ENCODE measurements at places on chromosomes 1 and 21.

DNA sequence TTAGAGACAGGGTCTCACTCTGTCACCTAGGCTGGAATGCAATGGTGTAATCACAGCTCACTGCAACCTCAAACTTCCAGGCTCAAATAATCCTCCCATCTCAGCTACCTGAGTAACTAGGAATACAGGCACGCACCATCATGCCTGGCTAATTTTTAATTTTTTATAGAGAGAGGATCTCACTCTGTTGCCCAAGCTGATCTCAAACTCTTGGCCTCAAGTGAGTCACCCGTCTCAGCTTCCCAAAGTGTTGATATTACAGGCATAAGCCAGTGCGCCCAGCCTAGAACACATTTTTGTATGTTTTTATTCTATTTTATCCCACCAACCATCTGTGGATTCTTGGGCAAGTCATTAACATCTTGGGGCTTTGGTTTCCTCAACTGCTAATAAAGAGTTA, 100.5 kb downstream of the AK5 start:
- no peak for DNase-seq

- DNase-seq: no peak
Observed at GRCh38 chr21:15772654-15773053, 42.9 kb downstream of the USP25 start.

- DNase-seq: no peak
Observed at GRCh38 chr1:33814166-33814565, 49.7 kb upstream of the HMGB4 start.

DNA sequence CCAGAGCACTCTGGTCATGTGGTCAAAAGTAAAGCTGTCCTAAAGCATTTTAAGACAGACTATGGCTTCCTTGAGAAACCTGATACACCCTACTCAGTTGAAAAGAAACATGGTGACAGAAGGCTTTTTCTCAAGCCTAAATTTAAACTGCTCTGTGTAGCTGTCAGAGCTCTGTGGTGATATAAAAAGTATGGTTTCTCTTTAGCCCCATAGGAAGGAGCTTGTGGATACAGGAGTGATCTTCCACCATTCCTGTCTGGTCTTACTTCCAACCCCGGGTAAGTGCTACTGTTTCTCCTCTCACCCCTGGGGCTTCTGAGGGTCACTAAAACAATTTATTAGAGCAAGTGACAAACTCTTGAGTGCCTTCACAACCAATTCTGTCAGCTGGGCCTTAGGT, 8.5 kb downstream of the TP53BP2 start:
- DNase-seq: no peak

- DNase-seq: no peak
Observed at GRCh38 chr21:45629046-45629981, 14.2 kb upstream of the PCBP3 start.

- no peak for DNase-seq
Observed at GRCh38 chr1:99627615-99628014, 18.3 kb upstream of the PALMD start.

- no peak for DNase-seq
Observed at GRCh38 chr1:38392861-38393260, 346.3 kb upstream of the POU3F1 start.

GRCh38 chr1:36506276-36506920, 23.7 kb upstream of the CSF3R start:
- no peak for DNase-seq

DNA sequence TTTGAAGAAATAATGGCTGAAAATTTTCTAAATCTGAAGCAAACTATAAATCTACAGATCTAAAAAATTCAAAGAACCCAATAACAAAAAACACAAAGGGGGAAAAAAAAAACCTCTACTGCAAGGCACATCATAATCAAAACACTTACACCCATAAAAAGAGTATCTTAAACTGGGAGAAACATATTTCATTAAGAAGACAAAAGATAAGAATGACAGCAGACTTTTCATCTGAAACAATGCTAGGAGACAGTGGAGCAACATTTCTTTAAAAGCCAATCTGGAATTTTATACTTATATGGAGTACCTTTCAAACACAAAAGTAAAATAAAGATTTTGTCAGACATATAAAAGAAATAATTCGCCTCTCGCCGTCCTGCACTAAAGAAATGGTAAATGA, 49.1 kb downstream of the COP1 start:
- no peak for DNase-seq

- no peak for DNase-seq
Observed at GRCh38 chr1:61132176-61132638, 49.8 kb downstream of the NFIA start.

GRCh38 chr1:225425201-225425786, 2.5 kb downstream of the LBR start:
- no peak for DNase-seq

- DNase-seq: no peak
Observed at GRCh38 chr1:28783363-28783762, 28.6 kb upstream of the OPRD1 start.

GRCh38 chr1:184456189-184456588, 69.4 kb downstream of the C1orf21 start:
- no peak for DNase-seq

GRCh38 chr1:112713466-112714312, 1.4 kb downstream of the PPM1J start:
- no peak for DNase-seq

- DNase-seq: no peak
Observed at GRCh38 chr1:153324912-153325311, 12.2 kb upstream of the PGLYRP3 start.

- DNase-seq: no peak
Observed at GRCh38 chr1:175209493-175209921, 16.9 kb upstream of the KIAA0040 start.

GRCh38 chr1:65894738-65895605, 102.3 kb downstream of the PDE4B start:
- no peak for DNase-seq

GRCh38 chr1:156150333-156151011, 2.9 kb upstream of the SEMA4A start:
- DNase-seq: no peak

DNA sequence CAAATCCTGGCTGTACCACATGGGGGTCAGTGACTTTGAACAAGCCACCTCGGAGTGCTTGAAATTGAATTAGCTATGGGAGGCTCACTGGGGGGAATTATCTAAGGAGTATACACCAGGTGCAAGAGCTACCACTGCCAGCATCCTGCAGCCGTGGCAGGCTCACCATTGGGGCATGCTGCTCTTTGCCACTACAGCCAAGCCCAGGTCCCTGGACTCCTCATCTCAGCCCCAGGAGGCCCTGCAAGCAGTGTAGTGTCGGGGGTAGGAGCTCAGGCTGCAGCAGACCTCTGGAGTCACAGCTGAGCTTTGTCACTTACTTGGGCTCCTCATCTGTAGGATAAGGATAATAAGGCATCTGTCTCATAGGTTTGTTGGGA, 35.3 kb downstream of the ACOT11 start:
- DNase-seq: no peak

- DNase-seq: no peak
Observed at GRCh38 chr1:246035060-246035541, 472.0 kb downstream of the SMYD3 start.

- DNase-seq: no peak
Observed at GRCh38 chr1:101485712-101486111, 248.9 kb downstream of the S1PR1 start.

- DNase-seq: no peak
Observed at GRCh38 chr1:79808816-79809475, 802.4 kb upstream of the ADGRL4 start.

GRCh38 chr1:161866241-161866640, 100.1 kb downstream of the ATF6 start:
- no peak for DNase-seq

DNA sequence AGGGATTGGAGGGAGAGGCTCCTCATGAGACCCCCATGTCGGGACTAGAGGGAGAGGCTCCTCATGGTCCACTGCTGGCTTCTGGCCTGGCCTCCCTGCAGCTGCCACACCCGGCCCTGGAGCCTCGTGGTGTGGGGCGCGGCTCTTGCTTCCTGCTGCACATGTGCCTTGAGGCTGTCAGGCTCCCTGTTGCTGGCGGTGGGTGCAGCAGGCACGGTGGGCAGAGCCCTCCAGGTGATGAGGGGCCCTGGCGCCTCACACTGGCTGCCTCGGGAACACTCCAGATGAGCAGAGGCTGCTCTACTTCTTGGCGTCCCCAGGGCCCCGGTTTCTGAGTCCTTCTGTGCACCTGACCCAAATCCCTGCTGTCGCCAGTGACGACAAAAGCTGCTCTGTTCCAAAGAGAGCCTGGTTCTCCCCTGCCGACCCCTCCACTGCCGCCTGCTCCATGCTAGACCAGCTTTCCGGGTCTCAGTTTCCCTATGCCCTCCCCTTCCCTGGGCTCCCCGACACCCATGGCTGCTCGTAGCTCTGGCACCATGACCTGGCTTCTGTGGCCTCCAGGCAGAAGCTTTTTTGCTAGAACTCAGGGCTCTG, 9.7 kb upstream of the ATAD3B start:
- DNase-seq: no peak

GRCh38 chr1:222754366-222755139, 17.6 kb downstream of the FAM177B start:
- DNase-seq: no peak

DNA sequence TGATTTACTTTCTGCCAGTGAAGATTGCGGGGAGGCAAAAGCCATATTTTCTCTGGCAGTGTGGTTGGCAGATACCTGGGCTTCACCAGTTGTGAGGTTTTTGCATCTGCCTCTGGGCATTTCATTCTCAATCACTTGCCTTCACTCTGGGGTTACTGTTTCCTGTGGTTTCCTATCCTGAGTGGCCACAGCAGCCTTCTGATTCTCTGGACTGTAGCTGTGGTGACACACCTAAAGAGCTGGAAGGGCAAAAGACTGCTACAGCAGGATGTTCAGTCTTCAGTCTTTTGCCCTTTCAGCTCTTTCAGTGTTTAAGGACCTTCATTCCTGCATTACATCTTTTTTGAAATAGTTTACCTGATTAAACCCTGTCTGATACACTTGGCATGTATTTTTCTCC, 50.5 kb upstream of the GPR52 start:
- DNase-seq: no peak

DNA sequence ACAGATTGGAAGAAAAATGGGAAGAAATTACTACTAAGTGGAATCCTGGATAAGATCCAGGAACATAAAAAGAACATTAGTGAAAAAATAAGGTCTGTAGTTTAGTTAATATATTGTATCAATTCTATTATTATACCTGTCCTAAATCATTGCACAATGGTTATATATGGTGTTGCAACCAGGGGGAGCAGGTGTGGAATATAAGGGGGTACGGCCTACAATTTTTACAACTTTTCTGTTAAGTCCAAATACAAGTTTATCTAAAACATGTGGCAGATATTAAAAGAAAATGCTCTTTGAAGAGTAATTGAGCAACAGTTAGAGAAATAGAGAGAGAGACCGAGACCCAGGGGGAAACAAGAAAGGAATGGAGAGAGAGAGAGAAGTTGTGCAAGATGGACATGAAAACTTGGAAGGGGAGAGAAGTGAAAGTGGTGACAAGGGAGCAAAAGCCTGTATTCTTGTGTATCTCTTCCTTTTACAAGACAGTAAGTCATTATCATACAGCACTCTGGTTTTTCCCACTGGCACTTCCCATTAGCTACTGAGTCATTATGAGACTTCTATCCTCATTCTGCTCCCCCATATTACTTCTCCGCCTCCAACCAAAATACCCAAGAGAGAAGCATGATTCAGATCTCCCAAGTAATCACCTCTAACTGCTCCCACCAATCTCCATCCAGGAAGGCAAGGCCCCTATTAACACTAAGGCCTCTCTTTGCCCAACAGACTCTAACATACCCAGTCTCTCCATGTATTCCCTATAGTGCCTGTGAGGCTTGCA, 22.3 kb upstream of the TRAF3IP3 start:
- DNase-seq: no peak

DNA sequence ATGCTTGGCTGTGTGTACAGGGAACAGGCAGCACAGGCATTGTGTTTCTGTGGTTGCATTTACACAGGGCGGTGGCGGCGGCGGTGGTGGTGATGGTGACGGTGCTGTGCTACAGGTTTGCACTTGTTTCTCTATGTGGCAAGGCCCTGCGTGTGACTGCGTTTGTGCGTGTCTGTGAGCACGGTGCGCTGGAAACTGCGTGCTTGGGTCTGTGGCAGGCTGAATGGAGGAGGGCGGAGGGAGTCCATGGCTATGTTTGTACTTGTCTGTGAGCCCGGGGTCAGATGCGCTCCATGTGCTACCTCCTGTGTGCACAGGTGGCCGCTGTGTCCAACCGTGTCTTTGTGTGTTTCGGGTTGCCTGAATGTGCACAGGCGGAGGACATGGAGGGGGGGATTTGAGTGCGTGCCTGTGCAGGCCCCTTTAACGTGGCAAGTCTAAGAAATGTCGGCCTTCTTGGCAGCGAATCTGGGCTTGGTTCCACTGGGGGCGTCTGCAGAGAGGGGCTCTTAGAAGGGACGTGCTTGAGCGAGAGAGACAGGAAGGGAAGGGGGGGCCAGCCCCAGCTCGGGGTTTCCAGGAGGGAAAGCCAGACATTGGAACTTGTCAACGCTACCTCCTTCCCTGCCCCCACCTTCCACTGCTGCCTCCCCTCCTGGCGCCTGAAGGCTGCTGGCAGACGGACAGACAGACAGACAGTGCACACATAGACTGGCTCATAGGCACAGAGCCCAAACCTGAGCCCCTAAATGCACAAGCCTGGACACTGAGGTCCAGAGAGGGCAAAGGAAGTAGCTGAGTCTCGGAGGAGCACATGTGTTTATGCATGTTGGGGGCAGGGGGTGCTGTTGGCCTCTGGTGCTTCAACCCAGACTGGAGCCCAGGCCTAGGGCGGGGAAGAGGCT, 32.7 kb upstream of the WASF2 start:
- DNase-seq: peak; percentile 46

- DNase-seq: no peak
Observed at GRCh38 chr1:212230329-212230728, 54.9 kb upstream of the PPP2R5A start.

GRCh38 chr1:15526021-15526489, 593 bp upstream of the DNAJC16 start:
- peak; percentile 18 for DNase-seq

GRCh38 chr1:111141245-111142220, 1.5 kb downstream of the CEPT1 start:
- DNase-seq: no peak

DNA sequence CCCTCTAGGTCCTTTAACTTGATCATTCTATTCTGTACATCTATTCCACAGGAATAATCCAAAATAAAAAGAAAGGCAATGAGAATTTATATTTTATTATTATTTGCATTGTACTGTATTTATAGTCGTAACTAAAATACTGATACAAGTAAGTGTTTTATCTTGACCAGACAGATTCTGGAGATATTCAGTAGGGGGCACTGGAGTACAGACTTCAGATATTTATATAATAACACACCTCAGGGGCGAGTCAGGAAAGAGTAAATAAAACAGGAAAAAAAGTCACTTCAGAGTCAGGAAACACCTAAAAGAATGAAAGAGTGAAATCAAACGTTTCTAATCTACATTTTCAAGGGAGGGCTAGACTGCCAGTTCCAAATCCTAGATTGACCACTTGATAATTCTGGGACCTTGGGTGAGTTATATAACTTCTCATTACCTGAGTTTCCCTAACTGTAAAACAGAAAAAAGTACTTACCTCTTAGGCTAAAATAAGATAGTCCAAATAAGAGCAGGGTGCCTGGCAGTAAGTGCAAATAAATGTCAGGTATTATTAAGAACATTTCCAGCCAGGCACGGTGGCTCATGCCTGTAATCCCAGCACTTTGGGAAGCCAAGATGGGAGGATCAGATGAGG, 31.1 kb upstream of the MTF1 start:
- DNase-seq: no peak

All from nephron progenitor cell (in vitro differentiated cells).